ENCODE measurements at places on chromosomes 6 and 20.

GRCh38 chr6:62345962-62346689 is 60.1 kb upstream of the KHDRBS2 start:
- DNase-seq = no peak

GRCh38 chr6:62974452-62974851 is 236.8 kb upstream of the FKBP1C start:
- no peak for DNase-seq

- DNase-seq = peak; percentile 58
Observed at GRCh38 chr20:43748274-43748673, 21.5 kb upstream of the GTSF1L start.

GRCh38 chr20:48056218-48056617 is 270.9 kb upstream of the SULF2 start:
- DNase-seq = no peak

- peak; percentile 75 for DNase-seq
Observed at GRCh38 chr6:53313784-53314400, 34.9 kb downstream of the ELOVL5 start.

DNA sequence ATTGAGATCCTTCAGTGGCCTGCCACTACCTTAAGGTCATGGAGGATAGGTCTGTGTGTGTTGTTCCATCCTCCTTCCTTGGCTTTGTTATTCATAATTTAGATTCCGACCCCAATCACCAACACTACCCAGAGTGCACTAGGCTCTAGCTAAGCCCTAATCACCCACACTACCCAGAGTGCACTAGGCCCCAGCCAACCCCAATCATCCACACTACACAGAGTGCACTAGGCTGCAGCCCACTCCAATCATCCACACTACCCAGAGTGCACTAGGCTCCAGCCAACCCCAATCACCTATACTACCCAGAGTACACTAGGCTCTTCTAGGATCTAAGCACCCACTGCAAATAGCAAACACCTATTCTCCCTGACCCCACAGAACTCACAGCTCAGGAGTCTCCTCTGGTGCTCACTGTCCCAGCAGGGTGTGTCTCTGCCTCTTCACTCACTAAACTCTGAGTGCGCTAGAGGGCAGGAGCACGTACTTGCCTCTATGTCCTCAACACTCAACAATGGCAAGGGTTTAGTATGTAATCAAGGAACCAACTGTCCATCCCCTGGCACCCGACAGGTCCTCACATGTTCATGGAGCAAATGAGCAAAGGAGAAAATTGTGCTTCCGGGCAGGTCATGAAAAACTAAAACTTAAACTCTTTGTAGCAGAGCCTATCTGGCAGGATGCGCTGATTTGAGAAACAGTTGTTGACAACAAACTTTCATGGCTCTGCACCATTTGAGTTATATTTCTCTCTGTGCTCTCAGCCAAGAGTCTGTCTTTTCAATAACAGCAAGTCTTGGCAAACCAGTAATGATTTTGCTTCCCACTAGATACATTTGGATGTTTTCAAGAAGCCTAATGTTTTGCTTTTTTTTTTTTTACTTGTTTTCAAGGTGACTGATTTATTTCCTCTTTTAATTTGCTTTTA is 54.3 kb downstream of the SLC22A23 start:
- no peak for DNase-seq

GRCh38 chr6:83998021-83998584 is 35.5 kb upstream of the MRAP2 start:
- DNase-seq = no peak

DNA sequence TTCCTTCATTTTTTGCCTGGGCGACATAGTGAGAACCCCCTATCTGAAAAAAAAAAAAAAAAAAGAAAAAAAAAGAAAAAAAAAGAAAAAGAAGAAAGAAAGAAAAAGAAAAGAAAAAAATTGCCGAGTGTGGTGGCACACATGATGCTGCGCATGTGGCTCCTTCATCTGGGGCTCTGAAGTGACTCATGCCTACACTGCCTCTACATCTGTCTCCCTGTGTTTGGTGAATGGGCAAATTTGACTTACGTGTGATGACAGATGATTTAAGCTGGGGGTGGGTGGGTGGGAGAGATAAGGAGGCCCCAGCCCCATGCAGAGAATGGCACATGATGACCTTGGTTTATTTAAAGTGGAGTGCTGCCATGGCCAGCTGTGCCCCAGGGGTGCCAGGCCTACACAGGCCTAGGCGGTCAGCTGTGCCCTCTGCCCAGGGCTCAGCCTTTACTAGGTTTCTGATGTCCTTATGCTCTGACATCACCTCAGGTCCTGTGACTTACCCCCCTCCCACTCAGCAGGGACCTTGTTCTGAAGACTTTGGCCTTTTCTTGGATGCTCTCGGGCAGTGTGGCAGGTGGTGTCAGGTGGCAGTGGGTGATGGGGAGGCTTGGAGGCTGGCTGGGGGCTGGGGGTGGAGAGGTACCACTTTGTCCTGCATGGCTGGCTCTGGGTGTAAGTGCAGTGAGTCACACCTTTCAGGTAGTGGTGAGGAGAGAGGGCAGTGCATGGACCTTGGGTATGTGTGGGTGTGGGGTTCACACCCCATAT is 41.1 kb downstream of the VEGFA start:
- DNase-seq = peak; percentile 63

DNA sequence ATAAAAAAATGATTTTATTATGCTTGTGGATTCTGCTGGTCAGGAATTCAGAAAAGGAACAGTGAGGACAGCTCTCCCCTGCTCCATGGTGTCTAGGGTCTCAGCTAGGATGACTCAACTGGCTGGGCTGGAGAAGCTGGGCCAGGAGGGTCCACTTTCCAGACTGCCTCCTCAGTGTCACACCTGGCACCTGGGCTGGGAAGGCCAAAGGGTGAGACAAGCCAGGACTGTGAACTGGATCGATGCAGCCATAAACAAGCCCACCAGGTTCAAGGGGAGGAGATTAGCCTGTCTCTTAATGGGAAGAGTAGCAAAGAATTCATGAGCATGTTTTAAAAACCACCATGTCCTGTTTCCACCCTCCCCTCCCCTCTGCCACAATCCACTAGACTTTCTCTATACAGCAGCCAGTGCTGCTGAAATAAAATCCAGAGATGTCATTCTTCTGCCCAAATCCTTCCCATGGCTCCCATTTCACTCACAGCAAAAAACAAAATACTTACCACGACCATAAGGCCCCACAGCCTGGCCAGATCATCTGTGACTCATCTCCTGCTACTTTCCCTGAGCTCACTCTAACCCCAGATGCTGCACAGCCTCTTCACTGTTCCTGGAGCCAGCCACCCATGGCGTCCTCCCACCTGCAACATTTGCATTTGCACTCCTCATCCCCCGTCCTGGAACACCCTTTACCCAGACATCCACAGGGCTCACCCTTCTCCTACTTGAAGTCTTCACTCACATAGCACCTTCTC is 13.8 kb downstream of the SPTLC3 start:
- DNase-seq = no peak
